Activated T-helper 2 cell treated with anti-CD3 and anti-CD28 coated beads, Interferon-gamma antibody, Interleukin-2, Interleukin-4, amounts not matched to agents 10 μg/mL and 5 μg/mL and 100 μg/mL, durations not matched to agents 14 hours and 24 hours and 36 hours (primary cell): ENCODE measurements at places on chromosomes 1 and 21. TPM values are rescaled to one million over a fixed set of nuclear protein-coding genes. Genes with fewer than 3 reads are reported as not detected.

GRCh38 chr1:62131093-62131725, 63.4 kb upstream of the L1TD1 start:
- DNase-seq: no peak

GRCh38 chr1:210232511-210233215, at the start of gene SERTAD4:
Gene SERTAD4, plus strand, starts transcription at chr1:210232796. Its CDS starts 5,165 bp downstream, at chr1:210237961.
- no peak for DNase-seq

DNA sequence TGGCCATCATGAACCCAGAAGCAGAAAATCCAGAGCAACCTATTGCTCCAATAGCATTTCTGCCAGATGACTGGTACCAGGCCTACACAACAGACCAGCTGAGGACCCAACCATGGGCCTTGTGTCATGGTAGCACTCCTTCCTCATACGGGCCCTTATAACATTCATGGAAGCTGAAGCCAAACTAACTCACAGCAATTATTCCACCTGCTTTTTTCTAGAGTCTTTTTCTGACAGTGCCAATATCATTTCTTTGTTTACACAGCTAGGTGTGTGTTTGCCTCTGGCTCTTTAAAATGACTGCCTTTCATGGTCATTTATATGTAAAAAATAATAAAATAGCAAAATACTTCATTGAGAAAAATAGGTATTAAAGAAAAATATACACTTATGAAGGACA, 3.9 kb upstream of the WDR64 start:
- no peak for DNase-seq

DNA sequence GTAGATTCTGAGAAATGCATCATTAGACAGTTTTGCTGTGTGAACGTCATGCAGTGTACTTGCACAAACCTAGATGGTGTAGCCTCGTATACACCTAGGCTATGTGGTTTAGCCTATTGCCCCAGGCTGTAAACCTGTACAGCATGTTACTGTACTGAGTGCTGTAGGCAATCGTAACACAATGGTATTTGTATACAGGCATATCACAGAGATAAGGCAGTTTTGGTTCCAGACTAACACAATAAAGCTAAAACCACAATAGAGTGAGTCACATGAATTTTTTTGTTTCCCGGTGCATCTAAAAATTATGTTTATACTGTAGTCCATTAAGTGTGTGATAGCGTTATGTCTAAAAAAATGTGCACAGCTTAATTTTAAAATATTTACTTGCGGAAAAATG, 6.9 kb downstream of the IL10RB start:
- DNase-seq: no peak

The BMP8A gene
- total RNA-seq: 0.11 TPM in 1 of 2 replicates, not detected in the other

DNA sequence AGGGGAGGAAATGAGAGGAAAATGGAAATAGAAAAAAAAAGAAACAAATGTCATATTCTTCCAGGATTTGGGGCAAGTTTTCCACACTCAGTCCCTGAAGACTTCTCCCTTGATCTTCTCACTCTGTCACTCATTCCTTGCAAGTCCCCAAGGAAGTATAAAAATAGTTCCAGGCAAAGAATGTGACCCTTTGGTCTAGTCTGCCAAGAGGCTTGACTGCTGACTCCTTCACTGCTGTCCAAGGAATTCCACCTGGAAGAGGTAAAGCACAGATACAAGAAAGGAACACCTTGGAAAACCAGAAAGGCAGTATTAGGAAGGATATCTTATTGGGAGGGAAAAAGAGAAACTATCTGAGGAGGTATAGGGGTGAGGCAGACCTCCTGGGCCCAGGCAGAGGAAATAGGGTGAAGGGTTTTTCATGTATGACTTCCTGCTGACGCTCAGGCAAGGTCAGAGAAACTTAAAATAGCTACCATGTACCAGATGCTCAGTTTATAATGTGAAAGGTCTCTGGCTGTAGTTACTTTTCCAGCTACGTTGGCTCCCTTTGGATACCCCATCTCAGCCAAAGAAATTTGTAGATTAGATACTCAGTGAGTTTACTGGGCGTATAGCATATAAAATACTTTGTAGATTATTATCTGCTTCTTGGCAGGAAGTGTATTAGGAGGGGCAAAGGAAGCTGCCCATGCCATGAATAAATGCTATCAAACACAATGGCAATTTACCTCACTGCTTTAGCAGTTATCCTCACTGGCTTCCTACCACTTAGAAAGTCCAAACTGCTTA, 2.0 kb upstream of the GJA5 start:
- DNase-seq: no peak

DNA sequence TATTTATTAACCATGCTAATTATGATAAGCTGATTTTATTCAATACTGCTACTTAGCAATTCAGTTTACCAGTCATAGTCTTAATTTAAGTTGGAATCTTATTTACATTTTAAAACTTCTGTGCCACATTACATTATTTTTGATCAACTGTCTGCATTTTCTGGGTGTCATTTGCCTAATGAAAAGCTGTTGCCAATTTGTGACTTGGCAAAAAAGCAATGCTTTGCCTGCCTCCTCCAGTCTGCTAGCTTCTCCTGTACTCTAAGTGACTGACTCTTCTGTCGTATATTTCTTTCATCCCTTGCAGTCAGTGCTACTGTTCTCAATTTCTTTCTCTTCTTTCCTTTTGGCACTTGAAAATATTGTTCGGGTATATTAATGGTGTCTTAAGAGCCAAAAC, 5.6 kb upstream of the IVNS1ABP start:
- no peak for DNase-seq

The HMCN1 gene
- 0.18 and 0.28 TPM in 2 replicates for total RNA-seq

DNA sequence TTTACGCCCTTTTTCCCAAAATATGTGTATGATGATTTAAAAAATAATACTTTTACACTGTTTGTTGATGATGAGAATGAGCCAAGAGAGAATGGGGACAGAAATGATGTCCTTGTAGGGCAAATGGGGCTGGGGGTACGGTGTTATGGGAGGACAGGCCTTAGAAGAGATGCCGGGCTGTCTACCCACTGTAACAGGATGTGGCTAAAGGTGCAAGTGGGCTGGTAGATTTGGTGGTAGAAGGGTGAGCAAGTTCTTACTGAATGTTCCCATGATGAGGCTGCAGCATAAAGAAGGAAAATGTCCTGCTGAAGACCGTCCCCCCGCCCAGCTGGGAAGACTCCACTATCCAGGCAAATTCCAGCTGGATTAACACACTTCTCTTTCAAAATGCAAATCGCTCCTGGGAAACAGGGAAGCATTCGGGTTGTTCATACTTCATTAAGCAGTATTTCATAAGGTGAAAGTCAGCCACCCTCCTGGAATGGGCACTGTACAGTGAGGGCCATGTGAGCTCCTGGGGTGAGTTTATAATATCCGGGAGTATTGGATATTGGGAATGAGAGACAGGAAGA, 14.0 kb downstream of the GPA33 start:
- no peak for DNase-seq

DNA sequence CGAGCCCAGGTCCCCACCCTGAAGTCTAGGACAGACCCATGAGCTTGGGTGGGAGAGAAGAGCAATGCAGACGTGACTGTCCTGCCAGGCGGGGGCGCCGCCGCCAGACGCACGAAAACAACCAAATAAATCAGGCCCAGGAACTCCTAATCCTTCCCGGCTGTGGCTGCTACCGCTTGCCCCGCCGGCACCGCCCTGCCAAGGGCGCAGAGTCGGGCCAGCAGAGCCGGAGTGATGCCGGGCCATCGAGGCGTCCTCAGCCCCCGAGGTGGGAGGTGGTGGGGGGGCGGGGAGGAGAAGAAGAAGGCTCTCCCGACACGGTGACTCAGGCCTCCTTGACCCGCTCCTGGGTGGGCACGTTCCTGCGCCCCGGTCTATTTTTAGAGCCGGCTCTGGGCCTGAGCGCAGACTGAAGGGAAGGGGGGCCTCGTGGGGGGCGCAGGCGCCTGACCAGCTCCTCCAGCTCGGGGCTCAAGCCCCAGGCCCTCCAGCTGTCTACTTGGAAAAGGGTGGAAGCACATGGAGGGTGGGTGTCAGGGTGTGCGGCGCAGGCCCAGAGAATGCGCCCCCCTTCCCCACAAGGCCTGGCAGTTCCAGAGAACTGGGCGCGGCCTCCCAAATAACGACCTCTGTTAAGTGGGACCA, 10.7 kb upstream of the COL16A1 start:
- no peak for DNase-seq

- DNase-seq: no peak
Observed at GRCh38 chr1:209619696-209620486, 32.3 kb downstream of the LAMB3 start.

The LCE1B gene
- not detected in 2 replicates for total RNA-seq

DNA sequence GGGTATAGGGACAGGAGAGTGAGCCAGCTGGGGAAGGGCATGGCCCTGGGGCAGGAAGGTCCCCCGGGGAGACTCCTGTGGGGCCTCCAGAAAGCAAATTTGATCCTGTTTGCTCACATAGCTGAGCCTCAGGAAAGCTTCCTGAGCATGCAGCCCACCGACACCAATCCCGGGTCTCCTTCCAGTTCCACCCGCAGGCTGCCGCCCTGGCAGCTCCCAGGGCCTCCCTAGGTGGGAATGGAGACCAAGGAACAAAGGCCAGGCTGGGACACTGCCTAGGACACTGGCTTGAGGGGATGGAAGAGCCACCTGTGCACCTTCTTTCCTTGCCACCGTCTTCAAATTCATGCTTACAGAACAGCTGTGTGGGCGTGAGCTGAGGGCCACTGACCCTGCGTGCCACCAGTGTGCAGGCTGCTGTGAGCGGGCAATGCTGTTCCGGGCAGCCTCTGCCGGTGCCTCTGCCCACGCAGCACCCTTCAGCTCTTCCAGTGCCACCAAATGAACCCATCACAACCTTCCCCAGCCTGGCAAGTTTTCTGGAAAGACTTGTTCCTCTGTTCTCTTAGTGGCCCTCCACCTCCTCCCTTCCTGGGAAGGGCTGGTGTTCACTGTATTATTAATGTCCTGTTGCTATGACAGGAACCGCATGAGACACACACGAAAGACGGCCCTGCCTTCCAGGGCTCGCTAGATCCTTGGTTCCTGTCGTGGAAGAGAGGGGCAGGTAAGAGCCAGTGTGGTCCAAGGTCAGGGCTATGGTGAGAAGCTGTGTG, 53.6 kb downstream of the ACBD3 start:
- DNase-seq: no peak

- peak; percentile 28 for DNase-seq
Observed at GRCh38 chr1:156025876-156026275, 5.1 kb upstream of the SSR2 start.

The GJB5 gene
- total RNA-seq: not detected in 2 replicates

GRCh38 chr1:66383168-66383567, 150.8 kb upstream of the SGIP1 start:
- no peak for DNase-seq

GRCh38 chr1:41925712-41926111, 7.0 kb upstream of the HIVEP3 start:
- DNase-seq: no peak

The HES4 gene
- total RNA-seq: 2.0 and 3.1 TPM in 2 replicates

- peak; percentile 25 for DNase-seq
Observed at GRCh38 chr1:221439008-221439746, 302.7 kb downstream of the DUSP10 start.

The OR6N1 gene
- not detected in 2 replicates for total RNA-seq

- DNase-seq: no peak
Observed at GRCh38 chr1:229340496-229340895, 2.4 kb downstream of the CCSAP start.

GRCh38 chr1:86787621-86788020, 83.2 kb downstream of the SH3GLB1 start:
- no peak for DNase-seq

- no peak for DNase-seq
Observed at GRCh38 chr1:180887841-180888240, 24.9 kb upstream of the KIAA1614 start.

The FMO1 gene
- not detected in 2 replicates for total RNA-seq

- DNase-seq: no peak
Observed at GRCh38 chr1:223355699-223356098, 8.3 kb downstream of the SUSD4 start.

DNA sequence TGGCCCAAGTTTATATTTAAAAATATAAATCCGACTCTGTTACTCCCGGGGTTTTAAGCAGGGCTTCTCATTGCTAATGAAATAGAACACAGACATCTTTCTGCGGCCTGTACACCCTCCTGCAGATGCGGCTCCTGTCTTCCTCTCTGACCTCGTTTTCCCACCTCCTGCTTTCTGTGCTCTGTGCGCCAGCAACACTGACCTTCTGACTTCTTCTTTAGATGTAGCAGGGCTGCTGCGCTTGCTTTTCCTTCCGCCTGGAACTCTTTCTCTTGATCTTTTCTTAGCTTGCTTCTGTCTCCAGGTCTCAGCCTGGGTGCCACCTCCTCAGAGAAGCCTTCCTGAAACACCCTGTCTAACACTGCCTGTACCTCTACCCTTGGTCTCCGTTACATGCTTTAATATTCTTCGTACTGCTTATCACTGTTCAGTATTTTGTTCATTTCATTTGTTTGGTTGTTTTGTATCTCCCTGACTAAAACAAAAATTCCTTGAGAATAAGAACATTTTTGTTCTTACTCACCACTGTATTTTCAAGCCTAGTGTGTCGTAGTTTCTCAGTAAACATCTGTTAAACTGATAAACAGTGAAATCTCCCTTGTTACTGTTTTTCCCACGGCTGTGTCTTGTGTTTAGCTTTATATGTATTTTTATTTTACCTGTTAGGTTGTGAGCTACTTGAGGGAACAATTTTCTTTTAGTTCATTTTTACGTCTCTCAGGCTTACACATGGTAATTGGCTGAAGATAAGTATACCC, 79.0 kb downstream of the ST3GAL3 start:
- no peak for DNase-seq

- DNase-seq: no peak
Observed at GRCh38 chr1:15472587-15472986, 3.3 kb upstream of the CELA2B start.

DNA sequence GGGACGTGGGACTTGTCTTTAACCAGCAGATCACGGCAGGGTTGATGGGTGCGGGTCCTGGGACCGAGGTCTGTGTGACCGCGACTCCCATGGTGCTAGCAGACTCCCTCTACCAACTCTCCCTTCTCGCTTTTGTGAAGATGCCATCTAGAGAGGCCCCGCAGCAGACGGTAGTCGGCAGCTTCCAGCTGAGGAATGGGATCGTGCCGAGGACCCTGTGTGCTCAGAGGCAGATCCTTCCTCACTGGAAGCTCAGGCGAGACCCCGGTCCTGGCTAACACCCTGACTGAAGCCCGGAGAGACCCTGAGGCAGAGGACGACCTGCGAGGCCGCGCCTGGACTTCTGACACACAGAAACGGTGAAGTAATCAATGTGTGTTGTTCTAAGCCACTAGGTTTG, 12.5 kb upstream of the SPATC1L start:
- DNase-seq: no peak

- DNase-seq: no peak
Observed at GRCh38 chr21:43819511-43820405, 30.4 kb downstream of the RRP1 start.

The MAB21L3 gene
- not detected in 2 replicates for total RNA-seq

GRCh38 chr1:174654560-174654959, 206.8 kb downstream of the GPR52 start:
- no peak for DNase-seq

- DNase-seq: no peak
Observed at GRCh38 chr1:67137307-67137753, 2.6 kb upstream of the C1orf141 start.

GRCh38 chr1:96211202-96211601, 510.4 kb upstream of the PTBP2 start:
- no peak for DNase-seq

The LEFTY2 gene
- not detected in 2 replicates for total RNA-seq

- DNase-seq: no peak
Observed at GRCh38 chr1:34444516-34444915, 267.8 kb downstream of the C1orf94 start.

The GBP4 gene
- 13.9 and 14.3 TPM in 2 replicates for total RNA-seq
